Brain pericyte (primary cell): ENCODE measurements at places on chromosomes 4 and X.
A peak's percentile ranks its signal among the peaks of the same experiment; 100 is the strongest.

- DNase-seq, result peak; percentile 65
These were observed 57.5 kb upstream of the SORCS2 start for GRCh38 chr4:7134737-7135388.

- no peak for DNase-seq
These were observed 156.1 kb downstream of the STPG2 start for GRCh38 chr4:97987019-97987648.

GRCh38 chr4:87521319-87521718, 7.9 kb downstream of the SPARCL1 start:
- no peak for DNase-seq

- DNase-seq, result no peak
These were observed 15.9 kb downstream of the SH3TC1 start for GRCh38 chr4:8215001-8215427.

- no peak for DNase-seq
These were observed 108.8 kb downstream of the HHIP start for GRCh38 chr4:144754562-144755410.

- peak; percentile 27 for DNase-seq
These were observed 56.3 kb upstream of the SPRY1 start for GRCh38 chr4:123340381-123340701.
